CD4-positive, alpha-beta T cell treated with Interleukin-17A for 1 hour (primary cell): ENCODE measurements at places on chromosomes 3 and 15.

DNA sequence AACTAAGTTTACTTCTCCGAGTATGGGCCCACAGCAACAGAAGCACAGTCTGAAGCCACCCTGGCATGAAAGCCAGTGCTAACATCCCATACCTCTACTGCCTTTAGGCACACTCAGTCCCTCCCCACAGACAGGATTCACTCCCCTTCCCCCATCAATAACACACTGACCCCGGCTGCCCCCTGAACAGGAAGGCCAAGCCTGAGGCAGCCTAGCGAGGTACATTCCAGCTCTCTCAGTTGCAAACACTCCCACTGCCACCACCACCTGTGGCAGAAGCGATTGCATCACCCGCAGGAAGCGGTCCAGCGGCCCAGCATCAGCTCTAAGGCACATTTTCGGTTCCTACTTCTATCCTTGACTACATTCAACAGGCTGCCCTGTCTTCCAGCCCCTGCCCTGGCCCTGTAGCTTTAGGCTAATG, 7.0 kb upstream of the BMF start:
- DNase-seq, result peak; percentile 39

GRCh38 chr3:112966633-112967032, 8.3 kb downstream of the CD200R1 start:
- no peak for DNase-seq

DNA sequence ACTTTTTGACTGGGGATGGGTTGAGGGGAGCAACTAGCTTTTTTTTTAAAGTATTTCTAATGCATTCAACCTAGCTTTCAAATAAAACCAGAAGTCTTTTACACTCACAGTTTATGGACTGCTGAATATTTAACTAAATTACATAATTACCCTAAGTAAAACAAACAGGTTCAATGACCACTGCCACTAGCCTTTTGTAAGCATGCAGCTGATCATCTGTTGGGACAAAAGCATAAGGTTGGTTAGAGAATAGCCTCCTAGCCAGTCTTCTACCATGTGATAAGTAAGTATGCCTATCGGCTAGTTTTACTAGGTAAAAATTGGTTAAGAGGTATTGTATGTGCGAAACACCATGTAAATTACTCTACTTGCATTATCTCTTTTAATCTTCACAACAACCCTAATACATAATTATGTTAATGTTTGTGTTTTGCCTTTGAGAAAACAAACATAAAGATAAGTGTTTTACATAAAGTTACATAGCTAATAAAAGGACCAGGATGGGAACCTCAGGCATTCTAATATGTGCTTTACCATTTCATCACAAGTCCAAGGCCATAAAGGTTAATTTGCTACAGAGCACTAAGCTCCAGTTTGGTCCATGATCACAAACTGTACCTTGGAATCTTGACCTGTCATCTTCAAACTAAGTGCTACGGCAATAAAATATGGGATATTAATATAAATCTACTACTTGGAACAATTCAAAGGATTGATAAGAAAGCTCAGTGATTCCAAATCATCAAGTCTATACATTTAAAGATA, 13.2 kb downstream of the PFN2 start:
- DNase-seq, result no peak

GRCh38 chr3:56469141-56469540, 874 bp upstream of the ERC2 start:
- DNase-seq, result no peak

DNA sequence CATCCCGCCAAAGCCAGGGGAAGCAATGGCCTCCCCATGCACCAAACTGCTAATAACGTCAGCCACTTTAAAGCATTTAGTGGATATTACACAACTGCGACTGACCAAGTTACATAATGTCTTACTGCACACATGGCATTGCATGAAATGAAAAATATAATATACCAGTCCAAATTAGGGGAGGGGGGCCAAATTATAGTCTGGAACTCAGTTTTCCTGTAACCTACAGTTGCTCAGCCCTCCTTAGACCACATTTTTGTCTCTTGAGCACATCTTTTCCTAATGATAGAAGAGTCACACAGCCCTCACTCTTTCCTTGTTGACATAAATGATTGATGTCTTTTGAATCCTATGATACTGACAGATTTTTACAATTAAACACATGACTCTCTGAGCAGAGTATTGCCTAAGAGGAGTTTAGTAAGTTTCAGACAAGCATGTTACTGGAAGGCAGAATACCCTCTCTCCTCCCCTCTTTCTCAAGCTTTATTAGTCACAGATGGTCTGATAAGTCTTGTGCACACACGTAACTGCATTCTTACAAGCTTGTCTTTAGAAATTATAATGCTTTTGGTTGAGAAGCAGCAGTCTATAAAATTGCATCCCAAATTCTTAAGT, 1.1 kb upstream of the PLD1 start:
- no peak for DNase-seq

DNA sequence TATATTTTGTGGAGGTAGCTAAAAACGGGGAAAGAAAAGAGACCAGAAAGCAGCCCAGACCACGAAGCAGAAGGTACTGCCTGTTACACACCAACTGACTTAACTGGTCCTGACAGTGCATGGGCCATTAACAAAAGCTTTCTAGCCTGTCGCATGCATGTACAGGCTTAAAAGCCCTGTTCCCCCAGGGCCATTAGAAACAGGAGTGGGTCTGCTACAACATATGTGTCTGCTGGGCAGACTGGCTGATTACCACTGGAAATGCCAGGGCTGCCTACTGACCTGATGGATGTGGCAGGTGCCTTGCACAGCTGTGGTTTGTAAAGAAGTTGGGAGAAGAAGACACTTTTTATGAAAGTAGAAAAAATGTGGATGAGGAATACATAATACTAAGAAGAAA, 137.4 kb downstream of the GAP43 start:
- DNase-seq, result no peak

GRCh38 chr3:11381141-11381540, 108.9 kb downstream of the ATG7 start:
- DNase-seq, result no peak

GRCh38 chr15:26757141-26757540, 15.7 kb downstream of the GABRB3 start:
- DNase-seq, result no peak

DNA sequence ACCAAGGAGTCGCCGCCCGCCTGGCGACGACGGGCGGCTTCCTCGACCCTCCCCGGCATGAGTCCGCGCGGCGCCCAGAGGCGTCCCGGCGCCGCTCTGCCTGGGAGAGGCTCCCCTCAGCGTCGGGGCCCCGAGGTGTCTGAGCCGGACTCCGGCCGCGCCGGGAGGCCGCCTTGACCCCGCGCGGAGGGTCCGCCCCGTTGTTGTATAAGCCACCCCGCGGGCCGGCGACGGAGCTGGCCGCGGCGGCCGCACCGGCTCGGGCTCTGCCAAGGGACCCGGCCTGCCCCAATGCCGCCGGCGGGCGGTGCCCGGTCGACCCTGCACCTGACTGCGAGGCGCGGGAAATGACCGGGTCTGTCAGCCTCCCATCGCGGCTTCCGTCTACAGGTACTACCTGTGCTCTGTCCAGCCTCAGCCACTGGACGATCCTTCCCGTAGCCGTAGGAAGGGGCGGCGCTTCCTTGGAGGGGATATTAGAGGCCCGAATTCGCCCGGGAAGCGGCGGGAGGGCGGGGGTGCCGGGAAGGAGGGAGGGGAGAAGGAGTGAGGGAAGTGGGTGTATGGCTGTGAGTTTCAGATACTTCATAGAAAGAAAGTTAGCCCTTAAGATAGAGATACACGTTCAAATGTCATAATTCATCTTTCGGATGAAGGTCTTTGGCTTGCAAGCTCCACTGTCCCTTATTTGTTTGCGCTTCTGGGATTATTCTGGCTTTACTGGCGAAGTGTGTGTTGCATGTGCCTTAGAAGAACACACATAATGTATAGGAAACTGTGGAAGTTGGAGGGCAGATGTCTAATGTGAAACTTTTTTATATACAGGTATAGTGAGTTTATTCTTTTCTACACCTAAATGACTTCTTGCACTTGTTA, 620 bp downstream of the ABHD5 start:
- DNase-seq, result peak; percentile 39

- no peak for DNase-seq
Observed at GRCh38 chr3:44761101-44761423, 357 bp downstream of the KIAA1143 start.

- DNase-seq, result no peak
Observed at GRCh38 chr15:49410641-49411040, 12.4 kb upstream of the FGF7 start.
